ENCODE measurements at places on chromosomes 11 and 22. TPM values are rescaled to one million over a fixed set of nuclear protein-coding genes. Genes with fewer than 3 reads are reported as not detected.

The C22orf31 gene
- not detected for total RNA-seq

The EFEMP2 gene
- 64.2 TPM for total RNA-seq

The NARS2 gene
- total RNA-seq = 13.2 TPM

The CDC42BPG gene
- 20.7 TPM for total RNA-seq

The FOLR1 gene
- total RNA-seq = 41.2 TPM

Data from kidney (tissue), 22 donors.